ENCODE measurements at places on chromosomes 2 and 18. TPM values are rescaled to one million over a fixed set of nuclear protein-coding genes. Genes with fewer than 3 reads are reported as not detected.

The HNMT gene
- not detected for total RNA-seq

The HOXD11 gene
- not detected for total RNA-seq

The LYPD6 gene
- not detected for total RNA-seq

The CROCC2 gene
- not detected for total RNA-seq

The MATN3 gene
- total RNA-seq, result not detected

The PID1 gene
- not detected for total RNA-seq

The MALL gene
- not detected for total RNA-seq

GRCh38 chr2:49261781-49262180 lies 107.5 kb upstream of the FSHR start:
- no peaks in the 10 kb centered on the region for H3K27me3 ChIP-seq
- H3K27ac ChIP-seq, result no peak overlapping the region
- no peaks in the 10 kb centered on the region for H3K36me3 ChIP-seq
- no peak overlapping the region for H3K4me3 ChIP-seq
- no peak for DNase-seq

DNA sequence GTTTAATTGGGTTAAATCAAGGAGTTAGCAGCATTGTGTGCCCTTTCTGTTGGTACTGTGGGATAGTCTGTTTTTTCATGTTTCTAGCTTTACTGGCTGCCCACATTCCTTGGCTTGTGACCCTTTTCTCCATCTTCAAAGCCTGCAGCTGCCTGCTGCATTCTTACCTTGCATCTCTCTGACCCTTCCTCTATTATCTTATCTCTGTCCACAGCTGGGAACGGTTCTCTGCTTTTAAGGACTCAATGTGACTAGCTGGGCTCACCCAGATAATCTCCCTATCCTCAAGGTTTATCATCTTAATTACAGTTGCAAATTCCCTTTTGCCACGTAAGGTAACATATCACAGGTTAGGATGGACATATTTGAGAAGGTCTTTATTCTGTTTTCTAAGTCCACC lies 199.7 kb downstream of the KCNS3 start:
- no peak overlapping the region for H3K4me3 ChIP-seq
- H3K27me3 ChIP-seq, result no peaks in the 10 kb centered on the region
- DNase-seq, result no peak
- H3K36me3 ChIP-seq, result no peaks in the 10 kb centered on the region
- no peak overlapping the region for H3K27ac ChIP-seq

- no peaks in the 10 kb centered on the region for H3K4me1 ChIP-seq
- H3K36me3 ChIP-seq, result no peaks in the 10 kb centered on the region
- H3K4me3 ChIP-seq, result no peak overlapping the region
- no peak for DNase-seq
- H3K27ac ChIP-seq, result no peak overlapping the region
- no peaks in the 10 kb centered on the region for H3K27me3 ChIP-seq
Observed at GRCh38 chr2:72204156-72204785, 56.6 kb upstream of the CYP26B1 start.

GRCh38 chr2:193272011-193272410 lies 1077.3 kb upstream of the TMEFF2 start:
- DNase-seq, result no peak
- no peaks in the 10 kb centered on the region for H3K27me3 ChIP-seq
- H3K36me3 ChIP-seq, result no peaks in the 10 kb centered on the region
- no peak overlapping the region for H3K27ac ChIP-seq
- H3K4me1 ChIP-seq, result no peaks in the 10 kb centered on the region
- no peak overlapping the region for H3K4me3 ChIP-seq

DNA sequence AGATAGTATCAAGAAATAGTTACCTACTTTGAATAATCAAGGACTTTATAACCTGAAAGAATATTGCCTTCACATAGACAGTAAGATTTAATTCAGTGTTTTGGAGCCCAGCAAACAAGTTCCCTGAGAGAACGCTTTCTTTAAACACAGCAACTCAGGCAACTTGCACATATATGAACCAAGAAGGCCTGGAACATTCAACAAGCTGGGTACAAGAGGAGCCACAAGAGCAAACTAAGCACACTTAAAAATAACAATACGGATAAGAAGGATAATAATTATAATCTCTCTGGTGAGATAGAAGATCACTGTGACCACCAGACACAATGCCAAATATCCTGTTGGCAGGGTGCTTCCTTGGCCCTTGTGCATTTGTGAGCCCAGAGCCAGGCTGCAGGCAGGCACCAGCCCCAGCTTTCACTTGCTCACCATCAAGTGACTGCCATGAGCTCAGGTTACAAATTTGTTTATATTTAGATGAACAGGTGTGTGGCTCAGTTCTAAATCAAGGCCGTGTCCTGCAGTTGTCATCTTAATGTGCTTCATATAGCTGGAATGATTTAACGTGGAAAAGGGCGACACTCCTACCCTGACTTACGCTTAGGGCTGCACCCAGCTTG lies 446.6 kb downstream of the IRS1 start:
- H3K4me1 ChIP-seq, result no peaks in the 10 kb centered on the region
- no peak overlapping the region for H3K27ac ChIP-seq
- no peaks in the 10 kb centered on the region for H3K27me3 ChIP-seq
- H3K4me3 ChIP-seq, result no peak overlapping the region
- no peak for DNase-seq
- no peaks in the 10 kb centered on the region for H3K36me3 ChIP-seq

DNA sequence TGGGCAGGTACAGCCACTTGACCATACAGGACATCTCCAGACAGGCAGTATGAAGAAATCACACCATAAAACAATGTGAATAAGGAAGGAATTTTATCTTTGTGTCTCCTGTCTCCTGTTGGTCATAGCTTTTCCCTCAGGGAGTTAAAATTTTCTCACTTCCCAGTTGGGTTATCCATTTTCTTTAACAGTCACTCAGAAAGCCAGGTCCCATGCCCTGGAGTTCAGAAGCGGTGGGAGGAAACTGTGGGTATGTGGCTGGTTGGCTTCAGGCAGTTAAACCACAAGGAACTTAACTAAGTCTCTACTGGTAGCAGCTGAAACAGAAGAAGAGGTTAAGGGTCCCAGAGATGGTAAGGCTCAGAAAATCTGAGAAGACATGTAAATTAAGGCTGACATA lies 6.5 kb upstream of the SMAD2 start:
- no peak overlapping the region for H3K4me3 ChIP-seq
- H3K4me1 ChIP-seq, result peaks cover 6% of the 10 kb centered on the region
- H3K27me3 ChIP-seq, result peaks cover 7% of the 10 kb centered on the region
- no peak for DNase-seq

DNA sequence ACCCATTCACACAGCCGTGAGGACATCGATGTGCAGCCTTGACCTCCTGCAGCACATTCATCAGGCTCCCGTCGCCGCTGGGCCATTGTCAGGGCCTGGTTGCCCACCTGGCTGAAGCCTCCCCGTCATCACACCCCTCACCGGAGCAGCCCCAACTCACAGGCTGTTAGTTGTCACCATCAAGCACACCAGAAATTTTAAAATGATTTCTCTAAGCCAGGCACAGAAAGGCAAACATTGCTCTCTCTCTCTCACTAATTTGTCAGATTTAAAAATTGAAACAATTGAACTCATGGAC lies 167.1 kb downstream of the RTP5 start:
- H3K4me3 ChIP-seq, result no peak overlapping the region
- peaks cover 16% of the 10 kb centered on the region for H3K27me3 ChIP-seq
- H3K27ac ChIP-seq, result no peak overlapping the region
- no peak for DNase-seq
- H3K36me3 ChIP-seq, result no peaks in the 10 kb centered on the region

DNA sequence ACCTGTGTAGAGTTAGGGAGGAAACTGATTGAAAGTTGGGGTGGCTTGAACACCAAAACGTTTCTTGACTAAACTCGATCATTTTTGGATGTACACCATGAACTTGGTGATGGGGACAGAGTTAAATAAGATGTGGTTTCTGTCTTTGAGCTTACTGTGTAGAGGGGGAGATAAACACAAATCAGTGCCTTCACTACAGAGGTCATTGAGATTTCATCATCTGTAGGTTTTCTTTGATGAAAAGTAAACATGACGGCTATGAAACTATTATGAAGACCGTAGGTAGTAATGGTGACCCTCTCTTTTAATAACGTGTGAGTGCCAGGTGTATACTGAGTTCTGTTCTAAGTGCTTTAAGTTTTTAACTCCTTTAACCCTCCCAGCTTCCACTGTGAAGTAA lies 6.5 kb downstream of the LCLAT1 start:
- peaks cover 13% of the 10 kb centered on the region for H3K4me1 ChIP-seq
- H3K27ac ChIP-seq, result no peak overlapping the region
- no peak overlapping the region for H3K4me3 ChIP-seq

- H3K4me3 ChIP-seq, result no peak overlapping the region
- H3K4me1 ChIP-seq, result no peaks in the 10 kb centered on the region
- H3K36me3 ChIP-seq, result no peaks in the 10 kb centered on the region
- no peaks in the 10 kb centered on the region for H3K27me3 ChIP-seq
Observed at GRCh38 chr2:35522450-35522849, 833.1 kb upstream of the CRIM1 start.

DNA sequence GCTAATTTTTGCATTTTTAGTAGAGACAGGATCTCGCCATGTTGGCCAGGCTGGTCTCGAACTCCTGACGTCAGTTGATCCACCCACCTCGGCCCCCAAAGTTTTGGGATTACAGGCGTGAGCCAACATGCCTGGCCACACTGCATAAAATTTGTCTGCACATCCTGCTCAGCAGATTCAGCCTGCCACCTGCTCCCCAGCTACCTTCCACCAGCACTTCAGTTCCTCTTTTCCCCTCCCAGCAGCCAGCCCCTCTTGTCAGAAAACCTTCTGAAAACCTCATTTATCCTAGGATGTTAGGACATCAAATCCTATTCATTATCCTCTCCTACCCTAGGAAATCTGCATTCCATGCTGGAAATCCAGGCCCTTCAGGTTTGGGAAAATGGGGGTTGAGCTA lies 99.4 kb upstream of the STPG4 start:
- no peak overlapping the region for H3K27ac ChIP-seq
- no peak for DNase-seq
- no peaks in the 10 kb centered on the region for H3K4me1 ChIP-seq
- no peaks in the 10 kb centered on the region for H3K36me3 ChIP-seq
- H3K4me3 ChIP-seq, result no peak overlapping the region
- peaks cover 2% of the 10 kb centered on the region for H3K27me3 ChIP-seq

DNA sequence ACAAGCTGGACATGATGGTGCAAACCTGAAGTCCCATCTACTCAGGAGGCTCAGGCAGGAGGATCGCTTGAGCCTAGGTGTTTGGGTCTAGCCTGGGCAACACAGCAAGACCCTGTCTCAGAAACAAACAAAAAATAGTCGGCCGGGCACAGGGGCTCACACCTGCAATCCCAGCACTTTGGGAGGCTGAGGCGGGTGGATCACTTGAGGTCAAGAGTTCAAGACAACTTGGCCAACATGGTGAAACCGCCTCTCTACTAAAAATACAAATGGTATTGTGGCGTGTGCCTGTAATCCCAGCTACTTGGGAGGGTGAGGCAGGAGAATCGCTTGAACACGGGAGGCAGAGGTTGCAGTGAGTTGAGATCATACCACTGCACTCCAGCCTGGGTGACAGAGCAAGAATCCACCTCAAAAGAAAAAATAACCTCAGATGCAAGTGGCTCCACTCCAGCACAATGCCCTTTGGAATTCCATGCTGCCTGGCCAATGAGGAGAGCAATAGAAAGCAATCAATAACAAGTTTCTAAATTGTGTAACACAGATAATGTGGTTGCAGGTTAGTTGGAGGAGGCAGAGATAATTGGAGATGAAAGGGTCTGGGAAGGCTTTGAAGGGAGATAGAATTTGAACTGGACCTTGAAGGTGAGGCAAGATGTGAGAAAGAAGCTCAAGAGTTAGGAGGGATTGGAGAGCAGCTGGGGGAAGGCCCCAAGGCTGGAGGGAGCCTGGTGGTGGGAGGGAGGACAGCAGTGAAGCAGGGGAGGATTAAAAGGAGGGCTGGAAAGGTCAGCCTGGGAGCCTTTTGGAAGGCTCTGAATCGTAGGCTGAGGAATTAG lies 6.0 kb downstream of the TTC31 start:
- H3K27ac ChIP-seq, result no peak overlapping the region
- peaks cover 9% of the 10 kb centered on the region for H3K4me1 ChIP-seq
- H3K36me3 ChIP-seq, result peaks cover 28% of the 10 kb centered on the region
- no peak overlapping the region for H3K4me3 ChIP-seq
- H3K27me3 ChIP-seq, result no peaks in the 10 kb centered on the region

DNA sequence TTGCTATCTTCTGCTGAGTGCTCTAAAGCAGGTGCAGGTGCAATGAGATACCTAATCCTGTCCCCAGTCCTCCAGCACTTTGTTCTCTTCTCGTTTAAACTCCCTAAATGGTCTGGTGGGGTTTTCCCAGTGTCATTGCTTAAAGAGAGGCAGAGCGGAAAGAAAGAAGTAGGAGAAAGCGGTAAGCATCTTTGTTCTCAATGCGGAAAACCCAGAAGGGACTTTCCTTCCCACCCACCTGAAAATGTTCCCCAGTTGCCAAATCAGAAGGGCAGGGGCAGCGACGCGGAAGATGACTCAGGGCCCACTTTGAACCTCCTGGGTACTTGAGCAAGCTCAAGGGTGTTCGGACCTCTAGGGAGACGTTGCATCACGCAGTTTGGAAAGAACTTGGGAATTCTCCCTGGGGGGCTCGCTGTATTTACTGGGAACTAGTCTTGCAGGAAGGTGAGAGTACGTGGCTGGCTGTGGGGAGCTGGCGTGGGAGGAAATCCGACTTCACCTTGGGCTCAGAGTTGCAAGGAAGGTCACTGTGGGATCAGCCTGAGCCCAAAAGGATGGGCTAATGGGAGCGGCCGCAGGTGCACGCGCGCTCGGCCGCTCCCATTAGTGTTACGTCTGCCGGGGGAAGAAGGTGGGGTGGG lies 589 bp upstream of the SGPP2 start:
- H3K27me3 ChIP-seq, result peaks cover 43% of the 10 kb centered on the region
- H3K36me3 ChIP-seq, result peaks cover 4% of the 10 kb centered on the region
- peaks cover 24% of the 10 kb centered on the region for H3K4me1 ChIP-seq
- DNase-seq, result no peak

DNA sequence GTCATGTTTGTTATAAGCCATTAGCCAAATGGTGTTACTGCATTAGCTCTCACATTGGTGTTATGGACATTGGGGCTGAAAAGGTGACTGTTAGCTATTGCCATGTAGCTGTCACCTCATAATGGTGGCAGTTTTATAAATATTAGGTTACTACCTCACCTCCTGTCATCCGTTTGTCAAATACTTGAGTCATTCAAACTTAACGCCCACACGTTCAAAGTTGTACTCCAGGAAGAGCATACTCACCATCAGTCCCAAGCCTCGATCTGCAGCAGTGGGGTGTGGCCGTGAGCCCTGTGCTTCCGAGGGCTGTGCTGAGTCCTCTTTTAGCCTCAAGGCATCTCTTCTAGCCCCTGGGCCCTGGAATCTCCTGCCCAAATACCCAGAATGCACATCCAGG lies 87.3 kb downstream of the PDK1 start:
- H3K27ac ChIP-seq, result no peak overlapping the region
- H3K4me3 ChIP-seq, result no peak overlapping the region
- H3K4me1 ChIP-seq, result peaks cover 7% of the 10 kb centered on the region

- H3K4me3 ChIP-seq, result no peak overlapping the region
- DNase-seq, result no peak
- peaks cover 6% of the 10 kb centered on the region for H3K4me1 ChIP-seq
- H3K27ac ChIP-seq, result no peak overlapping the region
Observed at GRCh38 chr2:134771313-134771801, 52.6 kb upstream of the TMEM163 start.

Data from activated CD4-positive, alpha-beta T cell treated with anti-CD3 and anti-CD28 coated beads, Interleukin-2, amount 10 ng/mL, durations not matched to agents 7 days and 5 days (primary cell).